NCI-H1105 (cell line): ENCODE measurements at places on chromosomes 13 and 19.
A peak's percentile ranks its signal among the peaks of the same experiment; 100 is the strongest.

DNA sequence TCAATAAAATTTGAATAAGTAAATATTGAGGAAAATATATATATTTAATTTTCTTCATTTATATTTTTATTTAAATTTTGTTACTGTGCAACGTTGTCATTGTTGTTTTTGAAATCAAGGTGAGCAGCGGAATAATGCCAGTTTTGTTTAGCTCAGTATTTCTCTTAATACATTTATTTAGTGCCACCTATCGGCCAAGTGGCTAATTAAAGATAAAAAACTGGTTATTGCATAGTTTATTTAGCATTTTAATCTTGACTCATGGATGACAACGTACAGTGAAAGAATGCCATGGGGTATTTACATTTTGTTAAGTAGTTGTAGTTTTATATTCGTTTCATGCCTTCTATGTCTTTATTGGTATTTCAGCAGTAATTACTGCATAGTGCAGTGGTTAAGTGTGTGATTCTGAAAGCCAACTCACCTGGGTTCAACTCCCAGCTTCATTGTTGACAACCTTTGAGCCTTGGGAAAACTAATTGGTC lies 265.9 kb downstream of the MYO16 start:
- peak; percentile 65 for DNase-seq

DNA sequence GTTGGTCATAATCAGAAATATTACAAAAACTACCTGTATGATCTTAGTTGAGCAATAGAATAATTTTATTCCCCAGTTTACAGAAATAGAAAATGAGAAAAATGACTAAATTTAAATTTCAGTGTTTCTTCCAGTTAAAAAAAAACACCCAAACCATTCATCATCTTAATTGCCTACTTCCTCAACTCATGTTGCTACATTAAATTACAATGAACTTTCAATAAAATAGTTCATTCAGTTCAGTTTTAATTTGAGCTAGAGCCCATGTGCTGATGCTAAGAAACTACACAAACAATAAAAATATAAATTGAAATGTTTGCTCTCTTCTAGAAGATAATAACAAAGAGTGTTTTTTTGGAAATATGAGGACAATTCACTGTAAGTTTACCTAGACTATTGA lies 820.4 kb downstream of the SLITRK6 start:
- DNase-seq: no peak

DNA sequence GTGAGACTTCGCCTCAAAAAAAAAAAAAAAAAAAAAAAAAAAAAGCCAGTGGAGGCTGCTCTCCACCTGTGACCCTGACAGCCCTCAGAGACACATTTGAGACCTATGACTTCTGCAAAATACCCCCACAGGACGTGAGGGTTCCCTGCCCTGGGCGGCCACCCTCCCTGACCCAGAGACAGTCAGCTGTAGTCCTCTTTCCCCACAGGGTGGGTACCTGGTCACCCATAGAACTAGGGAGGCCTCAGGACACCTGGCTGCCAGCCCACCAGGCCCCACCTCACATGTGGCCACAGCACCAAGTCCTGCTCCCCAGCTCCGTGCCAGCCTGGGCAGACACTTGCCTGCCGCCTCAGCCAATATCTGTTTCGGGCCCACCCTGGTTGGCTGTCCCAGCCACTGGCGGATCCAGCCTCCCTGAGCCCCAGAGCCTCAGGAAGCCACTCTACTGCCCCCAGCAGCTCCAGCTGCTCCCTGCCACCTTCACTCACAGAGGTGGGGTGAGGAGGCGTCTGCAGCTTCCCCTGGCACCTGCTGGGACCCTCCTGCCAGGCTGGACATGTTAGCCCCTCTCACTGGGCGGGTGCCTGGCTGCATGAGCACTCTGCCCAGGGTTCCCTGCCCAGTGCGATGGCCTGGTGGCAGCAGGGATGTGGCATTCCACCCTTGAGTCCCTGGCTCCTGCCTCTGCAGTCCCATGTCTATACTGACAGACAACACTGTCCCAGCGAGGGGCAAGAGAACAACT lies 6.9 kb downstream of the MKNK2 start:
- no peak for DNase-seq

GRCh38 chr19:17762505-17763229 lies 11.4 kb downstream of the FCHO1 start:
- DNase-seq: no peak

- DNase-seq: no peak
Observed at GRCh38 chr13:99484473-99484872, 16.8 kb upstream of the TM9SF2 start.

GRCh38 chr13:48194379-48194754 lies 38.6 kb upstream of the ITM2B start:
- DNase-seq: no peak

DNA sequence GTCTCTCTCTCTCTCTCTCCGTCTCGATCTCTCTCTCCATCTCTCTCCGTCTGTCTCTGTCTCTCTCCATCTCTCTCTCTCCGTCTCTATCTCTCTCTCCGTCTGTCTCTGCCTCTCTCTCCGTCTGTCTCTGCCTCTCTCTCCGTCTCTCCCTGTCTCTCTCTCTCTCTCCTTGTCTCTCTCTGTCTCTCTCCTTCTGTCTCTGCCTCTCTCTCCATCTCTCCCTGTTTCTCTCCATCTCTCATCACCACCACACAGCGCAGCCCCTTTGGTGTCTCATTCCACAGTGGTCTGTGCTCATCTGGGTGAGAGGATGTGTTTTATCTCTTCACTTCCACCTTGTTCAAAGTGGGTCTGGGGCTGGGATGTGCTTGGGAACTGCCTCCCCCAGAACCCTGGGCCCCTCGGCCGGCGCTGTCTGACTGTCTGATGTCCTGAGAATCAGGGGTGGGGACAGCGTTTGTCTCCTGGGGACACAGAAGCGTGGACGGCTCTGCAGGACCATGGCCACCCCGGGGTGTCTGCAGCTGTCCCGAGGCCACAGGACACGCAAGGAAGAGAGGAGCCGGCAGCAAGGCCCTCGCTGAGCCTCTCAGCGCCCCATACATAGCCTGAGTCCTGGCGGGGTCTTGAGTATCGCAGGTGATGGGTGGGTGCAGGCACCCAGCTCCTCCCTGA lies 40.2 kb upstream of the C13orf46 start:
- no peak for DNase-seq

- no peak for DNase-seq
Observed at GRCh38 chr19:13834244-13835069, 39.2 kb downstream of the ZSWIM4 start.

GRCh38 chr19:45972081-45972946 lies 1.4 kb downstream of the NOVA2 start:
- no peak for DNase-seq

DNA sequence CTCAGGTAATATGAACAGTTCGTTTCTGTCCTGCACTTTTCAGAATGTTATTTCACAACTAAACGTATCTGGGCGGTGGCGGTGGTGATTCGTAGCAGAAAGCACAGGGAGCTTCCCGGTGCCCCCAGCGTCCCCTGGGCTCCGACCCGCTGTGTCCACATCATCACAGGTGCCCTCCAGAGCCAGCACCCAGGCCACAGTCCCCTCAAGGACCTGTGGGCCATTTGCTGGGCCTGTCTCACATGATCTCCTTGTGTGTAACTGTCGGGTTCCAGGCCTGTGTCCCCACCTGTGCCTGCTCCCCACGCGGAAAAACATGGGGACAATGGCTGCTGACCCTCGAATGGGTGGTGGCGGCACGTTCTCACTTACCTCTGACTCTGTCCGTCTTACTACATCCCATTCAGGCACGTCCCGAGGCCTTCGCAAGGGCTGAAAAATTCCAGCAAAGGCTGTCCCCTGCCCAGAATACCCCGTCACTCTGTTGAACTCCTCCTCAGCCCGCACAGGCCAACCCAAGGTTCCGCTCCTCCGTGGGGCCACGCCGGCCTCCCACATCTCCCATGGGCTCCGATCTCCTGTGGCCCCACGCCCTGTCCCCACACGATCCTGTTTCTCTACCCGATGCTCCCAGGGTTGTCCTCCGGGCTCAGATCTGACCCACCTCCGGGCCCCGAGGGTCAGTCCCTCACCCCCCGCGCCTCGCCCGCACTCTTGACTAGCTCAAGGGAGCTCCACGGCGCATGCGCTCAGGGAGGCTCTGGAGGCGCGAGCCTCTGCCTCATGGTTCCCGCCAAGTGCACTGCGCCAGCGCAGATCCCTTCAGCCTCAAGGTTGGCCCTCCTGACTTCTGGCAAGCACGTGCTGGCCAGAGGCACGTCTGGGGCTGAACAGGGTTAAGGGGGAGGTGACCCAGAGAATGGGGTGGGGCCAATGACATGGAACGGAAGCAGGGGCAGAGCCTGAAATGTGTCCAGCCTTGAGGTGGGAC lies 21.2 kb downstream of the DEDD2 start:
- DNase-seq: no peak

- no peak for DNase-seq
Observed at GRCh38 chr13:42796747-42797356, 15.5 kb downstream of the FAM216B start.

DNA sequence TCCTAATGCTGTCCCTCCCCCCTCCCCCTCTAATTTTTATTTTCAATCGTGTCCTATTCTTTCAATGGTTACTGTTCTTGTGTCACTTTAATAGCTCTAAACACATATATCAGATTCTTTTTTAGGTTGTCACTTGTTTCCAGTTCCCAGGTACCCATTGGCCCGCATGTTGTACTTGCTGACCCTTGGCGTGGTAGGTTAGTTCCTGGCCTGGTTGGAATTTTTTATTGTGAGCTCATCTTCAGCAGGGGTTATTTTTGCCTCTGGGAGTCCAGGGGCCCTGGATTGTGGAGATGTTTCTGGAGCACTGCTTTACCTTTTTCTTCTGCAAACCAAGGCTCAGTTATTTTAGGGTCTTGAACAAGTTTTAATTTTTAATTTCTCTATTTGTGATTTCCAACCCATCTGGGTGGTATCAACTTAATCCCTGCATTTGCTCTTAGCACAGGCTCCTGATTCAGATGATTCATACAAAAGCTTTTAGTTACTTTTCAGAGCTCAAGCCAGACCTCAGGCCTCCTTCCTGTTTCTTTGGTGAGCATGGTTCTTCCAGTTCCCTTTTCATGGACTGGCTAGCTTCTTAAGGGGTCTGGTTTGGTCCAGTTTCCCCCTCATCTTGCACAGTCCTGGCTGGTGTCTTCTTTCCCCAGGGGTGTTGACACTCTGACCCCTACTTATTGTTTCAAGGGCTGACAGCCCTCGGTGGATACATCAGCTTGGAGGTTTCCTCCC lies 220.5 kb downstream of the TM9SF2 start:
- no peak for DNase-seq

DNA sequence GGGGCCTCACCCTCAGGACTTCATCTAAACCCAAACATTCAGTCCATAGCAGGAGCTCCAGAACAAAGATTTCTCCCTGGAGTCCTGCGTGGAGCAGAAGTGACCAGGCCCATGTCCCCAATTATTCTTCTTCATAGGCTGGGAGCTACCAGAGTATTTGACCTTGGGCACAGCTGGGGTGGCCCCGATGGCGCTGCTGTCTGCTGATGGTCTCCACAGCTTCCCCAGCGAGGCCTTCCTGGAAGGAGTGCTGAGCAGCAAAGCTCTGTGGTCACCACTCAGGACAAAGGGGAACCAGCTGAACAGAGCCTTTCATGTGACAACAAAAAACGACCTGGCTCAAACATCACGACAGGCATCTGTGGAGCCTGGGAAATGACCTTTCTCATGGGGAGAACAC lies 62.7 kb upstream of the ARGLU1 start:
- no peak for DNase-seq

GRCh38 chr13:76339649-76340048 lies 546.6 kb downstream of the KCTD12 start:
- DNase-seq: no peak

DNA sequence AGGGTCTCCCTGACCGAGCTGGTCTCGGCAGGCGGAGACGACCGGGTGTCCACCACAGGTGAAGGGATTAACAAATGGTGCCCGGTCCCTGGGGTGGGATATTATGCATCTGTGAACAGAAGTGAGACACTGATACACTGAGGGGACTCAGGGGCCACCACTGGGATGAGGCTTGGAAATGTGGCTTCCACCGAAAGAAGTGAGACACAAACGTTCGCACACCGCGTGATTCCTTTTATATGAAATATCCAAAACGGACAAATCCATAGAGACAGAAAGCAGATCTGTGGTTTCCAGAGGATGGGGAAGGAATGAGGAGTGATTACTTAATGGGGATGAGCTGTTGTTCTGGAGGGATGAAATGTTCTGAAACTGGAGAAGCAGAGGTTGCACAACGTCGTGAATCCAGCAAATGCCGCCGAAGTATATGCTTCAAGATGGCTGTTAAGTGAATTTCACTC lies 47.5 kb downstream of the C13orf46 start:
- no peak for DNase-seq

DNA sequence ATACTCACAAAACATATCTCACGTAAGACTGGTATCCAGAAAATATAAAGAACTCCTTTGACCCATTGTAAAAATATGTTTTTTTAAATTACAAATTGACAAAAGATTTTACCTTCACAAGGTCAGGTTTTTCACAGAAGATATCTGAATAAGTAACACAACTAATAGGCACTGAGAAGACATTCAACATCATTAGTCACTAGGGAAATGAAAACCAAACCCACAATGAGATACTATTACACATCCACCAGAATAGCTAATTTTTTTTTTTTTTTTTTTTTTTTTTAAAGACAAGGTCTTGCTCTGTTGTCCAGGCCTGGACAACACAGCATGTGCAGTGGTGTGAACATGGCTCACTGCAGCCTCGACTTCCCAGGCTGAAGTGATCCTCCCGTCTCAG lies 157.5 kb downstream of the MIPEP start:
- no peak for DNase-seq

GRCh38 chr19:35100588-35101533 lies 14.8 kb upstream of the FXYD3 start:
- DNase-seq: no peak

DNA sequence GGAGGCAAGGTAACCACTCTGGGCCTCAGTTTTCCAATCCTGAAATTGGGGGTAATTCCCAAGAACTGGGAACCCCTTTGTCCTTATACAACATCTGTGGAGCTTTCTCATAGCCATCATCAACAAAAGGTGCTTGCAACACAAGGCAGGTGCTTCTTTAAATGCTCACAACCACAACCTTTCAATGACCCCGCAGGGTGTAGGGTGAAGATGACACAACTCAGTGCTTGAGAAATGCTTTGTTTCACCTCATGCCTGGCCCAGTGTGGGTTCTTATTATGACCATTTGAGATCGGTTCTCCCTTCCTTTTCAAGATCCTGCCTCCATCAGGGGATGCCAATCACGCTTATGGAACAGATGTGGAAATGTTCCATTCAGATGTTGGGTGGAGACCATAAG lies 8.4 kb downstream of the WIZ start:
- DNase-seq: no peak

- DNase-seq: no peak
Observed at GRCh38 chr13:35210261-35210660, 266.2 kb downstream of the MAB21L1 start.

GRCh38 chr13:41387576-41387975 lies 69.8 kb upstream of the RGCC start:
- DNase-seq: no peak

DNA sequence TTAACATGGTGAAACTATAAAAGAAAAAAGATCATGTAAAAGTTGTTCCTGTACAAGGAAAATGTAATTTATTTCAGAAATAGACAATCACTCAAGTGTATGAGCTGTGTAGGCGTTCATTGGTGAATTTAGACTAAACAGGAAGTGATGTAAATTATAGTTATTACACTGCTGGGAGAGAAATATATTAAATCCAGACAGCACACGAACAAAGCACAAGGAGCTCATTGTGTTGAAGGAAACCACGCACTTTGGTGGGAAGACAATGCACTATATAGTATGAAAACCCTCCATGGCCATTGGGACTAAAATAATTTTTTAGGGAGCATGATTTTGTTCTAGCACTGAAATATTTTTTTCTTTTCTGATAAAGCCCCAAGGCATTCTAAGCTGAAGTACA lies 450.5 kb downstream of the KLF12 start:
- no peak for DNase-seq
